ENCODE measurements at places on chromosomes 4 and X.

GRCh38 chr4:71538528-71538927, 199.7 kb downstream of the SLC4A4 start:
- no peak for DNase-seq

DNA sequence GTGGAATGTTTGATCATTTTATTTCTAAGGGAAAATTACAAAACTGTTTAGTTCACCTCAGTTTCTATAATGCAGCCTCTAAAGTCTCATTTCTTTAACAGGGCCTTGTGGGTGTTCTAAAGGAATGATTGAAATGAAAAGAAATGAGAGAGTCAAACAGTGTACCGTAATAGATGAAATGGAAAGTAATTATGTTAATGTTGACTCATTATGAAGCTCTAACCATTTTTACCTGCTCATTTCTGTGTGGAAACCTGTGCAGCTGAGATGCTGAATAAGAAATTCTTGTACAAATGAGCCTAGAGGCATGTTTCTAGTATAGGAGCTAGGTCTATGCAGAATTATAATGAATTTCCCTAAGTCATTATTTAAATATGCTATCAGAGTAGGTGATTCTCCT, 45.2 kb upstream of the RPA4 start:
- DNase-seq: no peak

DNA sequence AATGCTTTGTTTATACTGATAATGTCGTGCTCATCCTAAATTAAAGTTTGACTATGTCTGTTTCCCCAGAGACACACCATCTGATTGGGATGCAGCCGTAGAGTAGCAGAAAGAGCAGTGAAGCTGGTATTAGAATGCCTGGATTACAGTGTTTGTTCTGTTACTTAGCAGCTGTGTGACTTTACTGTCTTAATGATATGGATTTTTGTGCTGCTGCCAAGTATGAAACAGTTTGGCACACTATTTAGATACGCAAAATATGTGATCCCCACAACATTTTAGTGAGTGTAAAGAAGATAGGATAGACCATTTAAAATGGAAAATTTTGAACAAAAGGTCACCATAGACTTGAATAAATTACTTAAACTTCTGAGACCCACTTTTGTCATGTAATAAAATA, 1.2 kb upstream of the CHIC1 start:
- no peak for DNase-seq

GRCh38 chr4:22372986-22373385, 142.9 kb downstream of the ADGRA3 start:
- DNase-seq: no peak

DNA sequence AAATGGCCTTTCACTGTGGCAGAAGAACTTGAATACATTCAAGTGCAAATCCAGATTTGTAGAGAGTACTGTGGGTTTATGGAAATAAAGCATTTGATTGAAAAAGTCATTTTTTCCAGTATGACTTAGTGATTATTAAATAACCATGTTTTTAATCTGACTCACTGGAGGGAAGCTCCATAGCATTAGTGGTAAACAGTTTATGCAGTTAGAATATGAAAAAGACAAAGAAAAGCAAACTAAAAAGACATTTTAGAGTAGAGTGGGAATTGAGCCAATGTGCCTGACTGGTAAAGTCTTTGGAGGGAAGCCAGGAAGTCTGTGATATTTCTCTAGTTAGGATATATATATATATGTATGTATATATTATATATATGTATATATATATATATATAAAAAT, 53.4 kb downstream of the FAT4 start:
- no peak for DNase-seq

DNA sequence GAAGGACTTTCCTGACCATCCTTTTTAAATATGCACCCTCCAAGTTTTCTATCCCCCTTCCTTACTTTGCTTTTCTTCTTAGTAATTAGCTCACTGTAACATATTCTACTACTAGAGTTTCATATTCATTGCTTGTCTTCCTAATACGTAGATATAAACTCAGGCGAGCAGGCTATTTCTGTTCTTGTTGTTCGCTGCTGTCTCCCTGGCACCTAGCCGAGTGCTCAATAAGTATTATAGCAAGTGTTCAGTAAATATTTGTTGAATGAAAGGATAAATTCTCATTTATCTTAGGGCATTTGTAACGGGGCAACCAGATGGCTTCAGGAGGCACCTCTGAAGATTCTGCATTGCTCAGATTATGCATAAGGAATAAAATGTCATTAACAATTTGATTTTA, 6.8 kb upstream of the RHOH start:
- DNase-seq: peak; percentile 13

DNA sequence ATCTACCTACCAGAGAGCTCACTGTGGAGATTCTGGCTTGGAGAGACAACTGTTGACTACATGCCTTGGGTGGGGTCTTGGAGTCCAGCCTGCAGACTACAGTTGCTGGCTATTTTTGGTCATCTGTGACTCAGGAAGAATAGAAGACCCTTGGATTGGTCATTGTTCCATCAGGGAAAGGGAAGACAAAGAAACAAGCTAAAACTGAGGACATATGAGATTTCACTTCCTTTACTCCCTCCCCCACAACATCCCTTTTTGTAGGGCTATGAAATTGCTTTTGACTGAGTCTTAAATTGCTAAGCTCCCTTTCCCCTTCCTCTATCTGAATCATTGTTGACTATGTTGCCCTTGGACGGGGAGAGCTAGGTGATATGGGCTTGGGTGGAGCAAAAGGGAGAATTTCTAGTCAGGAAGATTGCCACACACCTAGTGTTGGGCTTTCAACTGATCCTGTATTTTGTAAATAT, 11.7 kb downstream of the MSN start:
- DNase-seq: no peak

GRCh38 chrX:40142417-40142816, 44.7 kb upstream of the BCOR start:
- no peak for DNase-seq

DNA sequence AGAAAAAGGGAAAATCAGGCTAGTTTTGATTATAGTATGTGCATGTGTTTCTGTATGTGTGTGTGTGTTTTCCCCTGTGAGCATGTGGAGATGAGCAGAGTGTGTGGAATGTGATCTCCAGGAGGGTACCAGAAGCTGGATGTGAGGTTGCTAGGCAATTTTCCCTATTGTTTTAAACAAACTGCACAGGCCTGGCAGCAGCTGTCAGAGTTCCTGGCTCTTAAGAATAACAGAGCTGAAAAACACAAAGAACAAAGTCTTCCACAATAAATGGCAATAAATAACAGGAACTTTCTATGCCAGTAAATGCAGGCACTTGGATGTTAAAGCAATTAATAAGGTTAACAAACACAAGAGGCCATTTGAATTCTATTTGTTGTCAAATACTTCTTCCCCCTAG, 344.6 kb upstream of the CTSO start:
- peak; percentile 88 for DNase-seq

DNA sequence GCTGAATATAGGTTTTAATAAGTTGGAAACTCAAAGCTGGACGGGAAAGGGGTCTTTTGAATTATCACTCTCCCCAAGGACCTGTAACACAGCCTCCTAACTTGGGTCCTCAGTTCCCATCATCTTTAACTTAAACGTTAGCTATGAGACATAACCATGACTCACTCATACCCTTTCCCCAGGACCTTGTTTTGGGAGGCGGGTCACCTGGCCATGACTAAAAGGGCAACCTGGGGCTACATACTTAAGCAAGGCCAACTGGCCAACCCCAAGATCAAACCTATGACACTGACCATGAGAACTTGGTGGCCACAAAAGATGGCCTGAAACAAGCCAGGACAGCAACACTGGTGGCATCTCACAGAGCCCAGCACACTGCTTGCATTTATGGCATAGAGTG, 89.0 kb downstream of the SH3KBP1 start:
- DNase-seq: no peak

DNA sequence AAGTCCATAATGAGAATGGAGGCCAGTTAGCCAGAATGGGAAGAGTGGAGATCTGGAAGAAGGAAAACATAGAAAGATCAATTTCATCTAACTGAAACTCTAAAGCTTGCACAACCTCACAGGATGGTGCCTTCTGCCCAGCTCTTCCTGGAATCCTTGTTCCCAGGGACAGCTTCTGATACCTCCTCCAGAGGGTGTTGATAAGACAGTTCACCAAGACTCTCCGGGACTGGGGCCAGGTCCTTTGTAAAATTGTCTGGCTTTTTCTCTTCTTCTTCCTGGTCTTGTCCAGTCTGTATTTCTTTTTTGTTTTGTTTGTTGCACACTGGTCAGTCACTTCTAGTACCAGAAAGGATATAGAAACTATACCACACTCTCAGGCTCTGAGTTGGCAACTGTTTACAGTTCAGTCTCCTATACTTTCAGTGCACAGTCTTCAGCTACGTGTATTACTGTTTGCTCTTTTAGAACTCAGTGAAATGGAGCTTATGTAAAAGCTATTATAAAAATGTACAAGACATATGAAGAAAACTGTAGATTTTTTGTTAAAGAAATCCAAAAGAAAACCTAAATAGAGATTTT, 142.8 kb upstream of the RPL34 start:
- no peak for DNase-seq

DNA sequence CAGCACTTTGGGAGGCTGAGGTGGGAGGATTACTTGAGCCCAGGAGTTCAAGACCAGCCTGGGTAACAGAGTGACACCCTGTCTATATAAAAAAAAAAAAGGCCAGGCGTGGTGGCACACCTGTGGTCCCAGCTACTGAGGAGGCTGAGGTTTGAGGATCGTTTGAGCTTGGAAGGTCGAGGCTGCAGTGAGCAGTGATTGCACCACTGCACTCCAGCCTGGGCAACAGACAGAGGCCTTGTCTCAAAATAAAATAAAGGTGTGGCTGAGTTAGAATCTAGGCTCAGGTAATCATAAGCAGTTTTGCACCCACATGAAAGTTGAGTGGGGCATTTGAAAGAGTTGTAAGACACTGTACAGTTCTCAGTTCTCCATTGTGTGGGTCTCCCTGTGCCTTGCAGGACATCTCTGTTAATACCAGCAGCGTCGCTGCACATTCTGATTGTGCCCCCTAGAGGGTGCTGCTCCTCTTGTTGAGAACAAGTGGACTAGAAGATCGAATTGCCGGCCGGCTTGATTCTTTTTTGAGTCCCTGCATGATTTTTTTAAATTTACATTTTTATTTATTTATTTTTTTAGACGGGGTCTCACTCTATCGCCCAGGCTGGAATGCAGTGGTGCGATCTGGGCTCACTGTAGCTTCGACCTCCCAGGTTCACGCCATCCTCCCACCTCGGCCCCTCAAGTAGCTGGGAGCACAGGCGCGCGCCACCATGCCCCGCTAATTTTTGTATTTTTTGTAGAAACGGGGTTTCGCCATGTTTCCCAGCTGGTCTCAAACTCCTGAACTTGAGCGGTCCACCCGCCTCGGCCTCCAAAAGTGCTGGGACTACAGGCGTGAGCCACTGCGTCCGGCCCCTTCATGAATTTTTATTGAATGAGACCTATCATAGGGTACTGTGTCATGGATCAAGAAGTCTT, 73.6 kb upstream of the RBMX start:
- DNase-seq: peak; percentile 2

GRCh38 chrX:134636851-134637250, 21.4 kb downstream of the PLAC1 start:
- no peak for DNase-seq

- no peak for DNase-seq
Observed at GRCh38 chr4:151359576-151359975, 34.2 kb upstream of the SH3D19 start.

DNA sequence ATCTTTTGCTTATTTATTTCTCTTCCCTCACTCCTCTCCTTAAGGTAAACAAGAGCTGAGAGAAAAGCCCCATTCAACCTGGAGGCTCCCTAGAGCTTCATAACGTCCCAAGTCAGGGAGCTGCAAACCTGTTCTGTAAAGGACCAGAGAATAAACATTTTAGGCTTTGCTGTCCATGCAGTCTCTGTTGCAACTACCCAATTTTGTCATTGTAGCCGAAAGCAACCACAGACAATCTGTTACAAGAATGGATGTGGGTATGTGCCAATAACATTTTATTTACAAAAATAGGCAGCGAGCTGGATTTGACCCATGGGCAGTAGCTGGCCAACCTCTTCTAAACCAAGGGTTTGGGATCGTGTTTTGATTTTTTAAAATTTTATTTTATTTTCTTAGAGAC, 71.3 kb upstream of the TBL1X start:
- no peak for DNase-seq

- no peak for DNase-seq
Observed at GRCh38 chrX:41921492-41922430, 1.6 kb downstream of the CASK start.

- DNase-seq: no peak
Observed at GRCh38 chr4:137359691-137360315, 172.5 kb downstream of the PCDH18 start.

GRCh38 chrX:24026432-24026831, 554 bp downstream of the KLHL15 start:
- DNase-seq: no peak

DNA sequence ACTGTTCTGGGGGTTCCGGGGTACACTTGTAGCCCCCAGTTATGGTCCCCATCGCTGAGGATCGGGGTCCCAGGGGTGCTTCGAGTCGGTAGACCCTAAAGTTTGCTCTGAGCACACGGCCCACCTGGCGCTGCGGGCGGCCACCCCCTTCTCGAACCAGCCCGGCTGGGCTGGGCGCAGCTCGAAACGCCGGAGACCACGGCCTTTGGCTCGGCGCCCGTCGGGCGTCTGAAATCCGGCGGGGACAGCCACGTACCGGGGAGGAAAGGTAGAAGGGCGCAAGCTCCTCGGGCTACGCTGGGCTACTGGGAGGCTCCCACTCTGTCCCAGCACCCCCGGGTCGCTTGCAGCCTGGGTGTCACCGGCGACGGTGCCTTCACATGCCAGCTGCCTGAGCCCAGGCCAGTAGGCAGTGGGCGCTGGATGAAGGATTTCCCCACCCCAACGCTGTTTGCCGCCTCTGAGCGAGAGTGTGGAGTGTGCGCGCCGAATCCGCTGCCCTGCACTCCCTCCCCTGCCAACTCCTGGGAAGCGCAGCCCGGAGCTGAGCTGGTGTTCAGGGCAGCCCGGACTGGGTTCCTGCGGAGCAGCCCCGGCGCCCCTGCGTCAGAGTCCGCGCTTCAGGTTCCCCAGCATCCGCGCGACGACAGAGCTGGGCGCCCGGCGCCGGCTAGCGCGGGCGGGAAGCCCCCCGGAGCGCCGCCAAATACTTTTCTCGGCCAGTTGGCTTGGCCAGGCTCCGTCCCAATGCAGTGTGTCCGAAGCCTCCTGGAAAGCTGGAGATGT, 637 bp downstream of the MAMLD1 start:
- no peak for DNase-seq

- no peak for DNase-seq
Observed at GRCh38 chrX:154044091-154044490, 24.4 kb upstream of the IRAK1 start.

GRCh38 chr4:48906206-48907173, at the start of gene OCIAD2:
Gene OCIAD2, minus strand, starts transcription at chr4:48906774. Its CDS starts 2,225 bp downstream, at chr4:48904549.
- peak; percentile 53 for DNase-seq

All from NCI-H1417 treated with DMSO at 0.1 percent for 48 hours (cell line).